ENCODE measurements at places on chromosomes 7 and 10. TPM values are rescaled to one million over a fixed set of nuclear protein-coding genes. Genes with fewer than 3 reads are reported as not detected.

FAM170B gene
- total RNA-seq = not detected

OR6V1 gene
- not detected for total RNA-seq

VPS41 gene
- total RNA-seq = 34.0 TPM

SLC26A4 gene
- total RNA-seq = 0.72 TPM

FRMPD2 gene
- total RNA-seq = 1.7 TPM
